ENCODE measurements at places on chromosomes 2 and 18.

- DNase-seq: no peak
Observed at GRCh38 chr2:126635736-126636135, 20.2 kb upstream of the GYPC start.

- peak; percentile 32 for DNase-seq
Observed at GRCh38 chr18:35458677-35459441, 38.9 kb downstream of the INO80C start.

DNA sequence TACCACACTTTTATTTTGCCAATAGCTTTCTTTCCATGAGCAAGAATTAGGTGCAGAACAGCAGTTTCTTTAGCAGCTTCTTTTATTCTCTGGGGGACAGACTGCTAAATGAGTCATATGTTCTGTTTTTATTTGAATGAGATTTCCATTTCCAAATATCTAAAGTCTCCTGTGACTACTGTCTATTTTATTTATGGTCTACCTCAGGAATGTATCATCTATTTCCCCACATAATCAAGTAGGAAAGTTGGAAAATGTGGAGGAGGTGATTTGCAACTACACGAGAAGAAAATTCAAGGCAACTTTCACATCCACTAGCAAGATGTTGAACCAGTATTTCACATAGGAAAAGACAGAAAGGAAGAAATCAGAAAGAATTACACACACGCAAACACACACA, 139.9 kb upstream of the MEX3C start:
- peak; percentile 12 for DNase-seq

DNA sequence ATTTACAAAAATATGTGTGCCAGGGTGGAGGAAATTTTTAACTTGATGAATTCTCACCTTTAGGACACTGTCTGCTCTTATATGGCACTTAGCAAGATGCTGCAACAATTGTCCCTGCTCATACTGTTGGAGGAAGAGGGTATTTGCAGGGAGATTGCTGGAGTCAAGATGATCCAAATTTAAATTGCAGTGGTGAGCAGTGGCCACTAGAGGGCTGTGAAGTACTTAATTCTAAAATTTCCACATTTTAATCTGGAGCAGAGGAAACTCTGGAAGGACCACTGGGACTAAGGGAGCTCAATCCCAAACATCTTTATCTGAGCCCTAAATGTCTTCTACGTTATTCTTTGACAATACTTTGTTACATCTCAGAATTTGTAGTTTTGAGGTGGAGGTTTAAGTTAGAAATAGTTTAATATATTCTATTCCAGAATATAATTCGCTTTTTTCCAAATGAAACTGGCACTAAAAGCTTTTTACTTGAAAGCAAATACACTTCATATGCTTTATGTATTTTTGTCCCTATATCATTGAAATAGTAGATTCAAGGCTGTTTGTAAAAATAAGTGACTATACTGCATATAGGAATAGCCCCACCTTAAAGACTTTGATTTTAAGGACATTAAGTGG, 33.0 kb upstream of the PTH2R start:
- DNase-seq: peak; percentile 43

GRCh38 chr18:75343389-75343788, 84.1 kb downstream of the SMIM21 start:
- DNase-seq: no peak

GRCh38 chr2:164877169-164877568, 35.5 kb upstream of the COBLL1 start:
- DNase-seq: no peak

GRCh38 chr2:142217804-142218203, 87.0 kb upstream of the LRP1B start:
- no peak for DNase-seq

GRCh38 chr2:144517866-144518747, 1.8 kb downstream of the ZEB2 start:
- DNase-seq: no peak

DNA sequence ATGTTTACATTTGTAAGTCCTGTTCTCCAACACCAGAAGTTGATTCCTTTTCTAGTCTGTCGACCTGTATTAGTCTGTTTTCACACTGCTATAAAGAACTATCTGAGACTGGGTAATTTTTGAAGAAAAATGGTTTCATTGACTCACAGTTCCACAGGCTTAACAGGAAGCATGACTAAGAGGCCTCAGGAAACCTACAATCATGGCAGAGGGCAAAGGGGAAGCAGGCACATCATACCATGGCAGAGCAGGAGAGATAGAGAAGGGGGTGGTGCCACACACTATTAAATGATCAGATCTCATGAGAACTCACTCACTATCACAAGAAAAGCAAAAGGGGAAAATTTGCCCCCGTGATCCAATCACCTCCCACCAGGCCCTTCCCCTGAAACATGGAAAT, 112.8 kb upstream of the MAP3K20 start:
- DNase-seq: peak; percentile 65

GRCh38 chr2:17043173-17043572, 377.5 kb upstream of the CYRIA start:
- peak; percentile 43 for DNase-seq

- peak; percentile 72 for DNase-seq
Observed at GRCh38 chr2:176583607-176584006, 314.4 kb downstream of the MTX2 start.

GRCh38 chr2:233233618-233234230, 17.7 kb upstream of the ATG16L1 start:
- no peak for DNase-seq

- no peak for DNase-seq
Observed at GRCh38 chr2:183995632-183996031, 602.7 kb upstream of the ZNF804A start.

DNA sequence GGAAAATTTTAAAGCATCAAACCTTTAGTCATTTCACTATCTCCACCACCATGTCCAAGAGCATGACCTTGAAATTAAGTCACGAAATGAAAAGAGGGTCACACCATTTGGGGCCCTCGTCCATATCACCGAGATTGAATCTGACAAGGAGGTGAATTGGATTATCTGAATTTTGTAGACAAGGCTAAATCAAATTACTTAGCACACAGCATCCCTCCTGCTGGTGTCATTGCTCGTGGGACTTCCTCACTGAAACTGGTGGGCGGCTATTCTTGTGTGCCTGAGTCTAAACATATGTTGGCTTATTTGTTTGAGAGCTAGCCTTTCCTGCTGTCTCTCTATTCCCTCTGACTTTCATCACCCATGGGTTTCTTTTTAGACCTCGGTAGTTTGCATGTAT, 64.6 kb upstream of the CNGA3 start:
- no peak for DNase-seq

- DNase-seq: no peak
Observed at GRCh38 chr2:147600223-147600622, 244.6 kb upstream of the ACVR2A start.

DNA sequence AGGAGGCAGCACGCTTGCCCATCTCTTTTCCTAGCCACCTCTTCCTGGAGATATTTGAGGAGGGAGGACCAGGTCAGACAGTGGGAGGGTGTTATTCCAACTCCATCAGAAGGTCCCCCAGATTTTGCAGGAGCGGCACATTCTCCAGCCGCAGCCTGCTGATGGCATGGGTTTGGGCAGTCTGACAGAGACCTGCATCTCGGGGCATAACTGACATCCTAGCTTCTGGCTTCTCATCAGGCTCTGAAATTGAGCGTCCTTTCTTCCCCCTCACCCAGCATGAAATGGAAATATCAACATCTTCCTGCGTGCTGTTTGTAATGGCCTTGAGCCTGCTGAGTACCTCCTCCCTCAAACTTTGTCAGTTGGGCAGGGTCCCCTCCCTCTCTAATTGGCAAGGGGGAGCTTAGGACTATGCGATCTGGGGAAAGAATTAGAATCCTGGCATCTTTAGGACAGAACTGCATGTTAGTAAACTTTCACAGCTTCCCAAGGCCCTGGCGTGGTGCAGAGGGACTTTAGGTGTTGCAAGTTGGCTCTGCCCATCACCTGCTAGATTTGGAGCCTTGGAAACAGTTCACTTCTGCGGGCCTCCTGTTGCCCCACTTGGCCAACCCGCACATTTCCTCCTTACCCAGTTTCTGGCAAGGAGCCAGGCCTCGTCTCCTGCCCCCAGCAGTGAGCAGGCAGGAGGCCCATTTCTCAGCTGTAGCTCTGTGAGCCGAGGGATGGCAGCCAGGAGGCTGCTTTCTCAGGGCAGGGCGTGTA, 2.2 kb downstream of the ITM2C start:
- DNase-seq: peak; percentile 45

DNA sequence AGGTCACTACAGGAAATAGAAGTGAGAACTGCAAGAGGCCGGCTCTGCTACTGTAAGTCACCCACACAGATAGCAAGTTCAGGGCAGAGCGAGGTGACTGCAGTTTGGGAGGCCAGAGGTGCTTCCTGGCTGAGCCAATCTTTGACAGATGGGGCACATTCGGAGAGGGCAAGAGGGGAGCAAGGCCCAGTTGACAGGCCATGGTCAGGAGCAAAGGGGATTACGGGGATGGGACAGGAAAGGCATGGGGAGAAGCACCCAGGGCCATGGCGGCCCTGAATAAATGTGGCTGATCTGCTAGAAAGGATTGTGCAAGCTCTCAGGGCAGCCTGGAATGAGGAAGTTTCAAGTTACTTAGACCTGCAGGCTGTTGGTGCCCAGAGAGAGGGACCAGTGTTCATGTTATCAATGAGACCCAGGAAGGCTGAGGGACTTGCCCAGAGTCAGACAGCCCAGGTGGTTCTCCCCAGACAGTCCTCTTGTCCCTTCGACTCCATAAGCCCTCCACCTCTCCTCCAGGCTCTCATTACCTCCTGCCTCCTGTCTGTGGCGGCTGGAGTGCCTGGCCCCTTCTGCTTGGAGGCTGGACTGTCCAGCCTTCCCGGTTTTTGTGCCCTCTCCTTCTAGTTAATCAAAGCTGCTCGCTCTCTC, 123.3 kb downstream of the CTIF start:
- DNase-seq: peak; percentile 67

- peak; percentile 19 for DNase-seq
Observed at GRCh38 chr2:189751080-189751658, 11.4 kb downstream of the OSGEPL1 start.

DNA sequence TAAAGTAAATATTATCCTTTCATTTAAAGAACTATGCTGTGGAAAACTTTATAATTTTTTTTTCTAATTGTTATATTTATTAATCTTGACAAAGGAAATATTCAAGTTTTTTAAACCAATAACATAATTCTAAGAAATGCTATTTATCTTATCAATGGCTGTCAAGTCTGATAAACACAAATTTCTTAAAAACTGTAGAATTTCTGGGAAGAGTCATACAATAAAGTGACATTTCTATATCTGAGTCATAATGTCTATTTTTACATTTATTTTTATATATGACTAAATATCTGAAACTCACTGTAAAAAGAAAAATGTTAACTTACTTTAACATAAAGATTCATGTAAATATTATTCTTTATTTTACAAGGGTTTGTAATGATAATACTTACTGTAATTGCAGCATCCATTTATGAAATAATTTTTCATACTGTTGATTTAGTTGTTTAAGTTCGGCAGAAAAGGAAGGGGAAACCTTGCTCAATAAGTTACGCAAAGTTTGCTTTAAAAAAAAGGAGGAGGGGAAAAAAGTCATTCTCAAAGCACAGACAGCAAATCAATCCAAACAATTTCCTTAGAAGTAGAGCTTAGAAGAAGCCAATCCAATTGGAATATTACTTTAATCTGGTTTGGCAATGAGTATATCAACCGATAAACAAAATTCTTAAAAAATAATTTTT, 32.4 kb downstream of the ORC2 start:
- DNase-seq: no peak

DNA sequence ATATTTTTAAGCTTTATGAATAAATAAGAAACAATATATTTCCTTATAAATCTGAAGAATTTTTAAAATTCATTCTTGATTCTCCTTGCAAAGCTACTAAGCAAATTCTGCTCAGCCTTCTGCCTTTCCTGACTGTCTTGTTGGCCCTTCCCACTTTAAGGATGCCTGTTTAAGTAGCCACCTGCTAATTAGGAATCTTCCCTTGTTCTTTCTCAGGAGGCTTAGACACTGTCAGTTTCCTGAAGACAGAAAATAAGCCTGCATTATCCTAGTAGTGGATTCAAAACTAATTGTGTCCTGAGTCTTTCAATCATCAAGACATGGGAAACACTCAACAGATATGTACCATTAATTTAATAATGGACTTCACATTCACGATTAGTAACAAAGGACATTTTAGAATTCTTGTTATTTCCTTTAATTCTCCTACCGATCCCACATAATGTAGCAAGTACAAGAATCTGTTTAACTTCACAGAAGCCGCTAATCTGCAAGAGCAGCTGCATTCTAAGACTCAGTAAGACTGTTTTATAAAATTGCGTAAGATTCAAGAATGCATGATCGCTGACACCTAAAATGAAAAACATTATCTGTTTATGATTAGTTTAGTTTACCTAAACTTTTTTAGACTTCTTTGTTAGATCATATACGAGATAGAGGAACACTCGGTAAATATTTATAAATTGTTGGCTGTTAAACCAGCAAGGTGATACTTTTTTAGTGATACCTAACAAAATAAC, 445.4 kb upstream of the DSEL start:
- no peak for DNase-seq

GRCh38 chr18:31973929-31974546, 31.1 kb upstream of the TRAPPC8 start:
- no peak for DNase-seq

DNA sequence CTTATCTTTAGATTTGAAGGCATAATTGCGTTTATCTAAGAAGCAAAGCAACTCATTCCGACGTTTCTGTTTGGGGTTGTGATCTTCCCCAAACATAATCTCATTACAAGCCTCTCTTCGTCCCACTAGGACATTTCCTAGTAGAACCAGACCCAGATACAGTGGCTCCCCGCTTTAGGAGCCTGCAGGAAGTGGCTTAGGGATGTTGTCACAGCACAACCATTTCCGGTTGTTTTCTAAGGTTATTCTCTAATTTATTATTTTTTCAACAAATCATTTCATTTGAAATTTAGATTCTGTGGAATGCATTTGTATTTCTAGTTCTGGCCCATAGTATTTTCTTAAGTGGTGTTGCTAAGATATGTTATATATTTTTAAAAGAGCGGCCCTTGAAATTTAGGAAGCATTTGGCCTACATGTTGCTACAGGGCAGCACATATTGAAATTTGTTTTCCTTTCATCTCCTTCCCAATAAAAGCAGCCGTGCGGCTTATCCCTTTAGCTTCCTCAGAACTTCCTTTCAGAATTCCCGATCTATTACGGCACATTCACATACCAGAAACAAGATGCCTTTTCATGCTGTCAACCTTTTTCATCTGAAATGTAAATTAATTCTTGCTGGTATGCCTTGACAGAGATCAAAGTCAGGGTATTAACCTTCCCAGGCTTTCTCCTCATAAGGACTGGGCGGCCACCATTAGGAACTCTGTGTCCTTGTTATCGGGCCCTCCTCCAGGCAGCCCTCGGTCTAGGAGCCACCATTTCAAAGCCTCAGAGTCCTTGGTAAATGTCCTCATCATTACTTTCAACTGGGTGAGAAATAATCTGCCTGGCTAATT, 210.9 kb upstream of the SP5 start:
- peak; percentile 45 for DNase-seq
